Psoas muscle (tissue), 8 donors: ENCODE measurements at places on chromosomes 16 and 17. TPM values are rescaled to one million over a fixed set of nuclear protein-coding genes. Genes with fewer than 3 reads are reported as not detected.

GRCh38 chr17:33955461-33955860, 299.6 kb upstream of the CCL2 start:
- H3K4me1 ChIP-seq: no peaks in the 10 kb centered on the region
- no peak overlapping the region for H3K4me3 ChIP-seq
- no peaks in the 10 kb centered on the region for H3K36me3 ChIP-seq
- no peak for DNase-seq
- H3K27ac ChIP-seq: no peak overlapping the region

- H3K36me3 ChIP-seq: no peaks in the 10 kb centered on the region
- H3K4me1 ChIP-seq: peaks cover 29% of the 10 kb centered on the region
- no peak overlapping the region for H3K4me3 ChIP-seq
- peaks cover 6% of the 10 kb centered on the region for H3K27me3 ChIP-seq
- DNase-seq: no peak
- H3K27ac ChIP-seq: no peak overlapping the region
Measured at GRCh38 chr17:38416840-38417209, 11.4 kb upstream of the ARHGAP23 start.

Gene FNDC8
- total RNA-seq: not detected

DNA sequence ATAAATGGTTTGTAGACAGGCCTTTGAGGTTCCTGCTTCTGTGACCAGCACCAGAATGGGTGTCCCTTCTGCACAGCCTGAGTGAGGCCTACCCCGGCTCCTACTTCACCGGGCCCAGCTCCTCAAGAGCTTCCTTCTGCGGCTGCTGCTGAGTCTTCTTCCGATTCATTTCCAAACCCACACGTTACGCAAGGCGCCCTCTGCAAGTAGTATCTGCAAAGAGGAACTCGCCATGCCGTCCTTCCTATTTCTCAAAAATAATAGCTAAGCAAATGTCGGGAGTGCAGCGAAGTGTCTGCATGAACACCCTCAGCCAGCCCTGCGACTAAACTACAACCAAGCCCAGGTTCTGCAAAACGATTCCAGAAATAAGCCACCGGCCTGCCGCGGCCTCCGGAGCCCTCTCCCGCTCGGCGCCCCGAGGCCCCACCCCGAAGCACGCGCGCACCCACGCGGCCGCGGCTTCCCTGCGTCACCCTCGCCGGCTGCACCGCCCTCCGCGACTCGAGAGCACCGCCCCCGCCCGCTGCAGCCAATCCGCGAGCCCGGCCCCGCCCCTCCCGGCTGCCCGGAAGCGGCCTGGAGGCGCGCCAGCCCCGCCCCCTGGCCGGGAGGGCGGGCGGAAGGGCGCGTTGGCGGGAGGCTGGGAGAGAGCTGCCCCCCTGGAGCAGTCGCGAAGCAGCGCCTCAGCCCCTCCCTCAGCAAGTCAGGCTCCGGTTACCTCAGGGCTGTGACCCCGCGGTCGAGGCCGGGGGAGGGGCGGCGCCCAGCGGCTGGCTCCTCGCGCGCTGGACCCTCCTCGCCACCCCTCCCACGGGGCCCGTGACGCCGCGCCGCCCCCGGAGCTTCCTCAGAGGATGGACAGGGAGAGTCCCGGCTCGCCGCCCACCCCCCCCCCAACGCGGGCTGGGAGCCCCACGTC, 8.3 kb downstream of the MNT start:
- DNase-seq: peak; percentile 98
- H3K4me1 ChIP-seq: peaks cover 73% of the 10 kb centered on the region
- peak overlapping the region; percentile 79 for H3K4me3 ChIP-seq
- no peaks in the 10 kb centered on the region for H3K36me3 ChIP-seq
- no peaks in the 10 kb centered on the region for H3K27me3 ChIP-seq

- no peaks in the 10 kb centered on the region for H3K27me3 ChIP-seq
- DNase-seq: no peak
- peaks cover 26% of the 10 kb centered on the region for H3K4me1 ChIP-seq
- H3K4me3 ChIP-seq: peak overlapping the region; percentile 95
- H3K36me3 ChIP-seq: no peaks in the 10 kb centered on the region
Measured at GRCh38 chr16:84143784-84144199, 1.2 kb downstream of the HSDL1 start.

Gene PHOSPHO1
- 2.2 TPM for total RNA-seq

GRCh38 chr17:28773736-28774135, 29.9 kb downstream of the TRAF4 start:
- peaks cover 6% of the 10 kb centered on the region for H3K4me1 ChIP-seq
- DNase-seq: no peak
- no peaks in the 10 kb centered on the region for H3K27me3 ChIP-seq

DNA sequence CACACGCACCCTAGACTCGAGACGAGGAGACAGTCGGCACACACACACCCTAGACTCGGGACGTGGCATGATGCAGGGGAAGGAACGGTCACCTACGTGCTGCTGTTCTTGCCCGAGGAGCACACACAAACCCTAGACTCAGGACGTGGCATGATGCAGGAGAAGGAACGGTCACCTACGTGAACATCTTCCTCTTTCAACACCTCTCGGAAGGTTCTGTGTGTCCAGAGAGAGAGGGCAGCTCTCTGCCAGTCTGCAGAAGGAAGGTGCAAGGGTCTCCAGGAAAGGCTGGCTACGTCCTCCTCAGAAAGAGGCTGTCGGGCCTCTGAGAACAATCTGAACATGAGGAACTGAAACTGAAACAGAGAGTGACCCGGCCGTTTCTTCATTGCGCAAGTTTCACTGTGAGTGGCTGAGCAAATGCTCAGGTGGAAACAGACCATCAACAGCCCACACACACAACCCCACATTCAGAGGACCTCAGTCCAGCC, 43.4 kb downstream of the ZNF276 start:
- H3K4me3 ChIP-seq: peak overlapping the region; percentile 19
- H3K4me1 ChIP-seq: no peaks in the 10 kb centered on the region
- DNase-seq: no peak
- H3K27ac ChIP-seq: no peak overlapping the region
- no peaks in the 10 kb centered on the region for H3K27me3 ChIP-seq
- H3K36me3 ChIP-seq: no peaks in the 10 kb centered on the region

Gene SDR42E1
- total RNA-seq: not detected

Gene C16orf54
- total RNA-seq: 0.44 TPM
